ENCODE measurements at places on chromosomes 7 and 10.

- no peak for DNase-seq
Observed at GRCh38 chr10:24694086-24694485, 29.6 kb downstream of the ARHGAP21 start.

DNA sequence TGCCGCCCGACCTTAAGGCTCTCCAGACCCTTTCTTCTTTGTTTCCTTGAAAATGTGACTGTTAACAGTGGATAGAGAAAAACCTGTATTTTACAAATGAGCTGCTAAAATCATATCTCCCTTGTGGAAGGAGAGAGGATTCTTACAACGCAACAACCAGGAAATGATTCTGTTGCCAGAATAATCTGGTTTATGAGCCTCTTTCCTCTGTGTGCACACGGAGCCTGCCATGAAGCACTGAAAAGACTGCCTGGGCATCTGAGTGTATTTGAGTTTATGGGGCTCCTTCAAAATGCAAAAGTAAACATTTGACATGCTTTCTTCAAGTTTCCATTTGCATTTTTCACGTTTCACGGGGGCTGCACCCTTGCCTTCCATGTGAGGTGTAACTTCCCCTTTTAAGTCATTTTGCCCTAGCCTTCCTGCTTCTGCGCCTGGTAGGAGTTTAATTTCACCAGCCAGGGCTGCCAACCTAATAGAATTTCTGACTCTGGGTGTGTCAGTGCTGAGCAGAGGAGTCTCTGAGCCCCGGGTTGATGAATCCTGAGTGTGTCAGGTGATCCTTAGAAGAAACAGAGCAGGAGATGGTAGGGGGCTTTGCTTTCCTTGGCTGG is 101.2 kb downstream of the GRB10 start:
- DNase-seq = no peak

- DNase-seq = peak; percentile 84
Observed at GRCh38 chr10:74589226-74589673, 237.2 kb upstream of the KAT6B start.

GRCh38 chr7:74505471-74506324 is 52.0 kb downstream of the GTF2IRD1 start:
- peak; percentile 41 for DNase-seq

DNA sequence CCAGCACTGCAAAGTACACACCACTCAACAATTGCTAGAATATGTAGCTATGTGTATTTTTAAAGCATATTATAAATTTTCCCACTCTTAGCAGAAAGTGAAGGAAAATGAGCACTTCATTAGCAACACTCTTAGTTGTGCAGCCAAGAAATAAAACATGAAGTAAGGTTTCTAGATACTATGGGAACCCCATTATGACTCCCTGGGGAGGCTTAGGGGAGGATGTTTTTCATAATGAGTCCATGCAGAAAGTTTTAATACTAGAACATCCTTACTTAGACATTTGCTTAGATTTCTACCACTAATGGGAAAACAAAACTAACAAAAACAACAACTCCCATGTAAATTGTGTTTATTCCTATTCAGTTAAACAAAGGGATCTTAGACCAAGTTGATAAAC is 148.4 kb upstream of the HDAC9 start:
- no peak for DNase-seq

DNA sequence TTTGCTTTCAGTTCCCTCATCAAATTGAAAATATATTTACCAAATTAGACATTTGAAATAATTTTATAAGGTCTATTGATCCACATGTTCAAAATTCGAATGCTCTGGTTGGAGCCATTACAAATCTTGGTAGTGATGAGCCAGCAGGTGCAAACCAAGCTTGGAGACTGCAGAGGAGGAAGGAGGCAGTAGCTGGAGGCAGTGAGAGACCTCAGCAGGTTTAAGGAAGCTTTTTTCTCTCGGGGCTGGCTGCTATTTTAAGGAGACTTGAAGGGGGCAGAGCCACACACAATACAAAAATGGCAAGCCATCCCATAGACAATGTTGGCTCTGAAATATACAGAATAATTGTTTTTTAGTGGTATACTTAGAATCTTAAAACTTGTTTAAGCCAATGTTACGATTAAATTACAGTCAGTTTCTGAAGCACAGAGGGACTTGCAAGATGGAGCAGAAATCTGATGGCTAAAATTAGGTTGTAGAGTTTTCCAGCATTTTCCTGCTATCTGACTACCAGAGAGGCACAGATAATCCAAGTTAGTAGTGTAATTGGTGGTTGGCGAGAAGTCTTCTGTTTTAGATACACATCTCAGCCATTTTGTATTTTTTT is 185.8 kb downstream of the SNX10 start:
- no peak for DNase-seq

- DNase-seq = no peak
Observed at GRCh38 chr7:104878577-104878976, 135.4 kb upstream of the KMT2E start.

DNA sequence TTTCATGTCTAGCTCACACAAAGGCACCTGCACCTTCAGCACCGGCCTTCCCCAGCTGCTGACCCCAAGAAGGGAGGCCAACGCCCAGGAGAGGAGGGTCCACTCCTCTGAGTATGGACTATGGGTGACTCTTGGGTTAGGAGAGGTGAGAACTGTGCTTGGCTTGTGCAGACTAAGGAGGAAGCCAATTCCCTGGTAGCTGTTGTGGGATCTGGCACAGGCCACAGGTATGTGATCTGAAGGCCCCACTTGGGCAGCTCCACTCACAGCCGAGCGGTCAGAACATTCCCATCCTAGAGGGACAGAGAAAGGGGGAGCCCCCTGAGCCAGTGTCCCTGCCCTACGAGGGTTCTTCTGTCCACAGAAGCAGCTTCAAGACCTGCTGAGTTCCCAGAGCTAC is 52.8 kb upstream of the FIGNL1 start:
- DNase-seq = no peak

DNA sequence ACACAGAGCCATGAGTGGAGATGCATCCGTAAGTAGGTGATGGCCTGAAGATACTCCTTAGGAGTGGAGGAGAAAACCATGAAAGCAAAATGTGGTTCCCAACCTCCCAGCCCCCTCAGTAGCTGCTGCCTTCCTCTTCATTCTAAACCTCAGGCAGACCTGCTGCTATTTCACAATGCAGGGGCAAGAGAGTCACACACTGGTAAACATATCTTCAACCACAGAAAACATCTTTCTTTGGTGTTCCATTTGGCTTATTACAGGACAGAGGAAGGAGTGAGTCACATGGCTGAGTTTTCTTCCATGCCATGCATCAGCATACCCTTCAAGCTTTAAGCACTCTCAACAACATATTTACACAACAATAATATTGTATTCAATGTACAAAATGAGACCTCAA is 342.1 kb downstream of the BMPER start:
- no peak for DNase-seq

- no peak for DNase-seq
Observed at GRCh38 chr10:53836638-53837037, 964.4 kb downstream of the PCDH15 start.

DNA sequence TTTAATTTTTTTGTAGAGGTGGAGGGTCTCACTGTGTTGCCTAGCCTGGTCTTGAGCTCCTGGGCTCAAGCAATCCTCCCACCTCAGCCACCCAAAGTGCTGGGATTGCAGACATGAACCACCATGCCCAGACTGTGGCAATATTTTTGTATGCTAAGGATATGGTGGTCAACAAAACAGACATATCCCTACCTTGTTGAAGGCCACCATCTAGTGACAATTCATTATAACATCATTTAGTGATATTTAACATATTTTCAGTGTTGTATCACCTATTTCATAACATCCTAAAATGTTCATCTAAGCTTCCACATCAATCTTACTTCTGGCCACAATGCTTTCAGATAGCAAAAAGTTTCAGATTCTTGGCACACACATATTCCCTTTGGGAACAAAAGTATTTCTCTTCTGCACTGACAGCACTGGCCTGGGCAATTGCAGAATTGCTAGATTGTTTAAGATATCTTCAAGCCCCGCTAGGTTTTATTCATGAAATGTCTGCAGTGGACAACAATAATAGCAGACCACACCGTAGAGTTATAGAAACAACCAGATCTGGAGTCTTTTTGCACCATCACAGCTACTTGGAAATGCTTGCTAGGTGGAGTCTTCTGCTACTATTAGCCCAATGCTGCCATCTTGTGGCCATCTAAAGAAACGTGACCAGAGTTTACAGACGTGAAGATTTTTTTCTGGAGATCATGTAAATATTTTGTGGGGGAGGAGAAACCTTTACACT is 58.4 kb downstream of the DNAJC12 start:
- peak; percentile 72 for DNase-seq

GRCh38 chr10:31888442-31888841 is 40.2 kb downstream of the ARHGAP12 start:
- DNase-seq = no peak

DNA sequence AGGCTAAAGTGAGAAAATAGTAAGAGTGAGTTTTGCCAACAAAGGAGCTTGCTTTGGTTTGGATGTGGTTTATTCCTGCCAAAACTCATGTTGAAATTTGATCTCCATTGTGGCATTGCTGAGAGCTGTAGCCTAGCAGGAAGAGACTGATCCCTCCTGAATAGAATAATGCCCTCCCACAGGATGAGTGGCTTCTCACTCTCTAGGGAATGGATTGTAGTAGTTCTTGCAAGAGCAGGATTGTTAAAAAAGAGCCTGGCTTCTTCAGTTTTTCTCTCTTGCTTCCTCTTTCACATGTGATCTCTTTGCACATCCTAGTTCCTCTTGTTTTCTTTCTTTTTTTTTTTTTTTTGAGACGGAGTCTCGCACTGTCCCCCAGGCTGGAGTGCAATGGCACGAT is 34.4 kb downstream of the ASAH2 start:
- DNase-seq = no peak

GRCh38 chr10:87713707-87714106 is 54.0 kb downstream of the PAPSS2 start:
- DNase-seq = no peak

DNA sequence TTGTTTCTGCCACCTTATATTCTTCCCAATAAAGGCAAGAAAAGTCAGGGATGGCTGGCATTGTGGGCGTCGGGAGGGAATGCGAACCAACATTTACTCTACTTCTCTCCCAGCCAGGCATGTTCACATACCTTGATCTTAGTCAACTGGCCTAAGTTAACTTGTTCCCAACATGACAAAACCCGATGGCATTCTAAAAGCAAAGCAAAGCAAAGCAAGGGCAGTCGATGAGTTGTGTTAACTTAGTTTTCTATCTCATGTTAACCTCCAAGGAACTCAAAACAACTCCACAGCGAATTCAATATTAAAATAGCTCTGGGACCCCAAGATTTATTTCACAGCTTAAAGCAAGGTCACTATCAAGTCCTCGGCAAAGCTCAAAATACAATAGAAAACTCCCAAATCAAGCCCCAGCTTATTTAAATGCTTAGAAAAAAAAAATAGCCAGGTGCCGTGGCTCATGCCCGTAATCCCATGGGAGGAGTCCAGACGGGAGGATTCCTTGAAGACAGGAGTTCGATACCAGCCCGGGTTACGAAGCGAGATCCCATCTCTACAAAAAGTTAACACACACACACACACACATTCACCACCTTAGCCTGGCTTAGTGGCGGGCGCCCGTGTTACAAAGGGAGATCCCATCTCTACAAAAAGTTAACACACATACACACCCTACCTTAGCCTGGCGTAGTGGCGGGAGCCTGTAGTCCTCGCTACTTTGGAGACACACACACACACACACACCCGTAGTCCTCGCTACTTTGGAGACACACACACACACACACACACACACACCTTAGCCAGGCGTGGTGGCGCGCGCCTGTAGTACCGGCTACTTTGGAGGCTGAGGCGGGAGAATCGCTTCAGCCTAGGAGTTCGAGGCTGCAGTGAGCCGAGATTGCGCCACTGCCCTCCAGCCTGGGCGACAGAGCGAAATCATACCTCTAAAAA is 901 bp upstream of the CCNY start:
- DNase-seq = no peak

DNA sequence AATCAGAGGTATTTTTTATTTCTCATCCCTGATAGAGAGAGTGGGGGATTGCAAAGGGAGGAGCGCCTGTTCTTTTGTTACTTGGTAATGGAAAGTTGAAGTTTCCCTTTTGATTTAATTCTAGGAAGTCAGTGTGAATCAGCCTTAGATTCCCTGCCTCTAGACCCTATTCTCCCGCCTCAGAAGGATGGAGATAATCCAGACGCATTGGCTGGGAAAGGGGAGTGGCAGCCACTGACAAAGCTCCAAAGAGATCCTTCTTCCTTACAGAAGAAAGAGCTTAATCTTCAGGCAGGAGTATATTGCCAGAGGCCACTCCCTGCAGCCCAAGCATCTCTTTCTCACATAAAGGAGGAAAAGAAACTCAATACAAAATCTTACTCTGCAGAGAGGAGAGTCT is 122.3 kb upstream of the GALNT17 start:
- DNase-seq = no peak

DNA sequence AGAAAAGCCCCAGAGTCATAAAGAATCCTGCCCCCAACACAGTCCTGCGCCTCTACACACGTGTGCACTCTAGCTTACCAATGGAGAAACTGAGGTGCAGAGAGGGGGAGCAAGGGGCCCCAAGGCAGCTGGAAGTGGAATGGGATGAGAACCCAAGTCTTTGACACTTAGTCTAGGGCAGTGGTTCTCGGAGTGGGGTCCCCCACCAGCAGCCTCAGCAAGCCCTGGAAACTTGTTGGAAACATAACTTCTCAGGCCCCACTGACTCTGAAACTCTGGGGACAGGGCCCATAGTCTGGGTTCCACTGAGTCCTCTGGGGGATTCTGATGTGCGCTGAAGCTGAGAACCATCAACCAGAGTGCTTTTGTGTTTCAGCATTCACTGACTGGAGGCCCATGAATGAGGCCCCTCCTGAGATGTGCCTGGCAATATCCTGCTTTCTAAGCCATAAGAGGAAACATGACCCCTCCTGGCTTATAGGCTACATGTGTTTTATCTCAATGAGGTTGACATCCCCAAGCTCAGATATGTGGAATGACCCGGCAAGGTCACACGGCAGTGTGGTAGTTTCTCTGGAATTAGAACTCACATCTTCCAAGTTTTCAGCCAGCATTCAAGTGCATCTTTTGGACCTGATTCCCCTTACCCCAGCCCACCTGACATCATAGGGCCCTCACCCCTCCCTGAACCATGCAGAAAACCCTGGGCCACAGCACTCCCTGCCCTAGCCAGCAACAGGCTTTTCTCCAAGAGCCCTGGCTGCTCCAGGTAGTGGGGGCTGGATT is 147.3 kb upstream of the PCBD1 start:
- peak; percentile 65 for DNase-seq

- DNase-seq = no peak
Observed at GRCh38 chr7:105017657-105018365, 3.8 kb downstream of the KMT2E start.

- DNase-seq = no peak
Observed at GRCh38 chr7:4056552-4057288, 625.4 kb upstream of the FOXK1 start.

- DNase-seq = no peak
Observed at GRCh38 chr7:138089080-138089901, 13.0 kb downstream of the AKR1D1 start.

DNA sequence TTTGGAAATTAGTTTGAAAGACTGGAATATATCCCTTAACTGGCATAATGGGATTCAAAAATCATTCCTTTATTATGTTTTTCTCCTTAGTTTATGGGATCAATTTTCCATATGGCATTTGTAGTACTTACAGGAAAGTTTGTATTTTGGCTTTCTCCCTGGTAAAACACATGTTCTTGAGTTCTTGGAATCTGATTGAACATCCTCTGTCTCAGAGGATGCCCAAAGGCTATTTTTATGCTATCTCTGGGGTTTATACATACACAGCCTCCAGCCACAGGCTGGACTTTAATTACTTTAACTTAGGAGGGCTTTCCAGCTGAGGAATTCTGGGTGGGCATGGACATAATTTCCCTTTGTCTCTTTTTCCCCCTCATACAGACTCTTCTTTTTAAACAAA is 236.4 kb downstream of the HGF start:
- DNase-seq = no peak

All from renal cortex interstitium (tissue), 15 donors.